Pancreas (tissue), 10 donors: ENCODE measurements at places on chromosomes 11 and 22. TPM values are rescaled to one million over a fixed set of nuclear protein-coding genes. Genes with fewer than 3 reads are reported as not detected.

Gene DGCR6
- 1.6 TPM for total RNA-seq

Gene CHRM1
- total RNA-seq: 0.06 TPM

Gene PLAAT5
- 11.0 TPM for total RNA-seq

Gene KCNC1
- total RNA-seq: 0.09 TPM

Gene SYT13
- 4.1 TPM for total RNA-seq
